Stimulated activated CD8-positive, alpha-beta memory T cell treated with anti-CD3 and anti-CD28 coated beads, Interleukin-2, amount 100 ng/mL, for 48 hours (primary cell): ENCODE measurements at places on chromosomes 2 and 18.

- no peak for DNase-seq
Measured at GRCh38 chr18:13454363-13455150, 236.0 kb downstream of the LDLRAD4 start.

DNA sequence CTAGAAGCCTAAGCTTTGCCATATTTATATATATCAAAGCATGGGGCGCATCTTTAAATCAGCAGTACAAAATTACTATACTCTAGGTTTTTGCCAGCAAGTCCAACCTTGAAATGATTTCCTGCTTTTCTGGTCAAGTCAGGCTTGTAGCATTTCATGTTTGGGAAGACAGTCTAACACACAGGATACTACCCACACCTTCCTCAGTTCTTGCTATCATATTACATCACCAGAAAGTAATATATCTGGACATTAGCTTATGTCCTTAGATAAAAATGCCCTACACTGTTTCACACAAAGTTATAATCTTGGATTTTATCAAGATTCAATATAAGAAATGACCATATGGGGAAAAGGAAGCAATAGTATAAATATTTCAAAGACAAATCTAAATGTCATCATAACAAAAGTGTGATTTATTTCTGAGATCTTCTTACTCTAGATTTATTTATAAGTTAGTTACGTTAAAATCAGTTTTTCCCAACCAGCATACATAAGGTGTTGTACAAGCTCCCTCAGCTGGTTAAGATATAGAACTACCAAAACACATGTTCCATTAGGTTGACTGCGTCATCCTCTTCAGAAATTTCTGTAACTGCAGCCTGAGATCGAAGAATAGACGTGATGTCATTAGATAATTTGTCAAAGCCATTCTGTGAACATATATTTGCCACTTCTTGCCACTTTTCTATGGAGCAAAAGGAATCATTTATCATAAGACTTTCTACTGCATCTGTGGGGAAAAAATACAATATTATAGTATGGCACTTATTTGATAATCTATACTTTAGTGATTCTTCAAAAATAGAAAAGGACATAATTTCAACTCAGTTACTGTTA lies 56.6 kb downstream of the CLHC1 start:
- no peak for DNase-seq

- DNase-seq = no peak
Measured at GRCh38 chr18:65057439-65058083, 693.3 kb upstream of the CDH7 start.

GRCh38 chr2:222160944-222161343 lies 137.9 kb downstream of the PAX3 start:
- no peak for DNase-seq

GRCh38 chr2:238906254-238906935 lies 58.5 kb downstream of the TWIST2 start:
- no peak for DNase-seq

- DNase-seq = no peak
Measured at GRCh38 chr2:70947556-70948184, 12.0 kb downstream of the ATP6V1B1 start.

- no peak for DNase-seq
Measured at GRCh38 chr2:11579867-11580659, 46.2 kb downstream of the GREB1 start.
